ENCODE measurements at places on chromosomes 7 and 10.

GRCh38 chr10:95655571-95656290 is 780 bp downstream of the ALDH18A1 start:
- DNase-seq: no peak

DNA sequence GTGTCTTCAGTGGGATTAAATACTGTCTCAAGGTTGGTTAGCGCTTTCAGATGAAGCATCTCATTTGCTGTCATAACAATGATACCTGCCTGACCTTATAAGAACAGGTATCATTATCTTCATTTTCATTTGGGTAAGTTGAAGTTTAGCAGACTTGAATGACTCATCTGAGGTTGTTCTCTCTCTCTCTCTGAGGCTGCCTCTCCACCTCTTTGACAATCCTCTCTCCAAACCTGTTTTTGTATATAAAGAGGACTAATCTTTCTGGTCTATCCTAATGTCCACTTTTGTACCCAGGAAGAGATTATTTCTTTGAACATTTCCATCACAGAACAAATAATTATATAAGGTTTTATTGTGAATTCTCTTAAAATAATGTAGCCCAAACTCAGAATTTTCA is 291.4 kb downstream of the KLF6 start:
- no peak for DNase-seq

DNA sequence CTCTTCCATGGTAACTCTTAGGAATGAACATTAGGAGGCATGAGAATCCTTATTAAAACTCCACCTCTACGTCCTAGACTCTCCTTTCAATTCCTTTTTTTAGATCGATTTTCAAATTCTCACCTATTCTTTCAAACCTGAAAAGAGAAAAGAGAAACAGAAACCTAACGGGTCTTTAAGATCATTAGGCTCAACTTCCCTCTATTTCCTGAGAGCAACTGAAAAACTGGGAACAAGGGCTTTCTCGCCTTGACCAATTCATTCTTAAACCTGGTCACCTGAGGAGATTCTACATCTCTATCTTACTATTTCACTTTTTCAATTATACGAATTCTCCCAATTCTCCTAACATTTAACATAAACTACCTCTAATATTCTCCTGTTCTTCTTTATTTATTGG is 2.8 kb downstream of the TFEC start:
- no peak for DNase-seq

DNA sequence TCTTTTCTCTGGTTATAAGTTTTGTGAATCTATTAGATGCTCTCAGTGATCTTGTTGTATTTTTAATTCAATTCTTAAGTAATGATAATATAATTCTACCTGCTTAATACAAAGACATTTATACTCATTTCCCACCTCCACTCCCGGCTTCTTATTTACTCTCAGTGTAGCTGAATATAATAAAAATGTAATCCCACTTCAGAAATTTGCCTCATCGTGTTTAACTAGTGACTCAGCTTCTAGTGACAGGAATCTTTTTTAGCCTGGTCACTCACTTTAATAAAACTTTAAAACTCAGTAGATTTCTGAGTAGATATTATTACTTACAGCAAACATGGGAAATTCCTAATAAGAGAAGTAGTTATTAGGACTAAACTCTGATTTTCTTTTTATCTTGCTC is 1506.2 kb upstream of the LRRTM3 start:
- no peak for DNase-seq

DNA sequence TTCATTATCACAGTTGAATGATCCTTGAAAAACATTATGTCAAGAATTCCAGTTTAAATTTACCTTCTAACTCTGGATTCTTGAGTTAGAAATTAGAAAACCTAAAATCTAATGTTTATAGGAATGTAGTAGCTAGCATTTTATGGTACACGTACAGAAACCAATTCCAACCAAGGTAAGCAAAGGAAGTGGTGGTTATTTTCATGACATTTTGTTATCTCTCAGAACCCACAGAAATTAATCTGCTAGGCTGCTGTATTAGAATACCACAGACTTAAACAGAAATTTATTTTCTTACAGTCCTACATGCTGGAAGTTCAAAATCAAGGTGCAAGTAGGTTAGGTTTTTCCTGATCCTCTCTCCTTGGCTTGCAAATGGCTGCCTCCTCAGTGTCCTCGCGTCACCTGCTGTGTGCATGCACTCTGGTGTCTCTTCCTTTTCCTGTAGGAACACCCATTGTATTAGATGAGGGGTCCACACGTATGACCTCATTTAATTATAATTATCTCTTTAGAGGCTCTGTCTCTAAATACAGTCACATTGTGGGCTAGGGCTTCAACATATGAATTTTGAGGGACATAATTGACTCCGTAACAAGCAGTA is 8.5 kb upstream of the CSTF2T start:
- DNase-seq: no peak

- no peak for DNase-seq
Measured at GRCh38 chr10:11553773-11554381, 57.6 kb downstream of the USP6NL start.

- DNase-seq: no peak
Measured at GRCh38 chr7:137930581-137930980, 71.3 kb downstream of the CREB3L2 start.

- DNase-seq: no peak
Measured at GRCh38 chr7:2737771-2738540, 50.0 kb downstream of the AMZ1 start.

- DNase-seq: peak; percentile 4
Measured at GRCh38 chr7:5780801-5781496, 514 bp downstream of the RNF216 start.

DNA sequence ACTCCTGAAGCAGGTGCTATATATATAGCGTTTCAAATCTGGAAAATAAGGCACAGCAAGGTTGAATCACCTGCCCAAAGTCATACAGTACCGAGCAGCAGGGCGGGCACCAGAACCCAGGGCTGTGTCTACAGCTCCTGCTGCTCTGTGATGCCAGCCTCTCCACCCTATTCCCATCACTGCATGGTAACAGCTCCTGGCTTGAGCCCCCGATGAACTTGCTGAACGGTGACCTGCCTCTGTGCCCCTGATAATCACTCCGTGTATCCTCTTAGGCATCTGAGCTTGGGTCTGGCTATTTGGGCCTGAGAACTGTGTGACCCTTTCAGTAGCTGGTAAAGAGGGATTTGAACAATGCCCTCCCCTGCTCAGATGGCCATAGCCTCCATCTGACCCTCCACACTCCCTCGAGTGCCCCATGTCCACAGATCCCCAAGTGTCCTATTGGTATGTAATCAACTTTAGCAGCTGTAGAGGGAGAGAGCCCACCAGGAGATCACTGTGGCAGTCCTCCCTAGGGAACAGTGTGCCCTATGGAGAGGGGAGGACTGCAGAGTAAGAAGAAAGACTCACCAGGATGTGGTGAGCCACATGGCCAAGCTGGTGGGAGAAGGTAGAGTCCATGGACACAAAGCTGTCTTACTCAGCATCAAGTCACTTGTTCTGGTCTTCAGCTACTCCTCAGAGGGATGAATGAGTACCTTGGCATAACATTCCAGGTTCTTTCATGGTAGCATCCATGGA is 1.1 kb upstream of the ARHGAP22 start:
- no peak for DNase-seq

- no peak for DNase-seq
Measured at GRCh38 chr10:51894771-51895578, 195.6 kb upstream of the CSTF2T start.

- DNase-seq: no peak
Measured at GRCh38 chr7:67955061-67955460, 958.4 kb downstream of the TYW1 start.

GRCh38 chr10:24096281-24096680 is 112.7 kb upstream of the KIAA1217 start:
- DNase-seq: no peak

GRCh38 chr7:83259064-83259463 is 96.4 kb upstream of the PCLO start:
- DNase-seq: no peak

DNA sequence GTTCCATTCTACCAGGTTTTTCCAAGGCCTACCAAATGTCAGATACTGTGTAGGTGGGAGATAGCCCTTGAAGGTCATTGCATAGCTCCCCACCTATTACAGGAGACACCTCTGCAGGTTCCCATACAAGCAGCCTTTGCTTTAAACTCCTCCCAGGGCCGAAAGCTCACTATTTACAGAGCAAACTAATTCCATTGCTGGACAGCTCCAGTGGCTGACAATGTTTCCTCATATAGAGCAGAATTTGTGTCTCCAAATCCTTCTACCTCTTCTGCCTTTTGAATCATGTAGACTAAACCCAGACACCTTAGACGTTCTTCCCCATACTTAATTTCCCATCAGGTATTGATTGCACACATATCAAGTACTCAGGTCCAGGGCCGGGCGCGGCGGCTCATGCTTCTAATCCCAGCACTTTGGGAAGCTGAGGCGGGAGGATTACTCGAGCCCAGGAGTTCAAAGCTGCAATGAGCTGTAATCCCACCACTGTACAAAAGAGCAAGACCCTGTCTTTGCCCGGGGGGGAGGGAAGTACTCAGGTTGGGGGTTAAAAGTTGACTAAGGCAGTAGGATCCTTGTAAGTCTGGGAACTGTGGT is 2.1 kb downstream of the CNNM1 start:
- DNase-seq: no peak

DNA sequence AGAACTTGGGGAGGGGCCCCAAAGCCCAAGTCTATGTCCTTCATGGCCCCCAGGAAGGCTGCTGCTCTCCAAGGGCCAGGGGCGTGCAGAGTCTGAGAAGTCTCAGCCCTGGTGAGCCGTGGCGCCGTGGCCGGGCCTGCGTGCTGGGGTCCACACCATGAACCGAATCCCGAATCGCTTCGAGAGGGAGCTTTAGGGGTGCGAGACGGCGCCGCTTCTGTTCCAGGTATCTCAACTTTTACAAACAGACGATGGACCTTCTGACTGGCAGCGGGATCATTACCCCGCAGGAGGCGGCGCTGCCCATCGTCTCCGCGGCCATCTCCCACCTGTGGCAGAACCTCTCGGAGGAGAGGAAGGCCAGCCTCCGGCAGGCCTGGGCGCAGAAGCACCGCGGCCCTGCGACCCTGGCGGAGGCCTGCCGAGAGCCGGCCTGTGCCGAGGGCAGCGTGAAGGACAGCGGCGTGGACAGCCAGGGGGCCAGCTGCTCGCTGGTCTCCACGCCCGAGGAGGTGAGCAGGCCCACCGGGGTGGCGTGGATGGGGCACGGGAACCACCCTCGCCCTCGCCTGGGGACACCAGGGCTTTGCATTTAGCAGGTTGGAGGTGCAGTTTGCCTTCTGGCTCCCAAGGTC is 12.7 kb downstream of the STRA8 start:
- no peak for DNase-seq

DNA sequence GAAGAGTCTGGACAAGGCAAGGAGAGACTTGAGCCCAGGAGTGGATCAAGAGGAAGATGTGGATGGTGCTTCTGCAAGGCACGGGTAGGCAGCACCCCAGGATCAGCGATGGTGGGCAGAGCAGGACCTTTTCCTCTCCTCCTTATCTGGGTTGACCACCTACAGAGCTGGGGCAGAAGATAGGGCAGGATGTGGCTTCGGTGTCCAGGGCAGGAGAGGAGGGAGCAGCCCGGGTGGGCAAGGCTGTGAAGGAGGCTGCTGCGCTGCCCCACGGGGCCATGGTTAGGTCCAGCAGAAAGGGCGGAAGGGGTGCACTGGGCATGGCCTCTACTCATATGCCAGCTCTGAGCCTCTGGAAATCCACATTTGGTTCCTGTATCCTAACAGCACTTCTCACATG is 20.0 kb upstream of the PARP12 start:
- no peak for DNase-seq

GRCh38 chr7:19117870-19118608 is 603 bp upstream of the TWIST1 start:
- DNase-seq: no peak

- DNase-seq: no peak
Measured at GRCh38 chr10:129594811-129595210, 127.8 kb downstream of the MGMT start.

DNA sequence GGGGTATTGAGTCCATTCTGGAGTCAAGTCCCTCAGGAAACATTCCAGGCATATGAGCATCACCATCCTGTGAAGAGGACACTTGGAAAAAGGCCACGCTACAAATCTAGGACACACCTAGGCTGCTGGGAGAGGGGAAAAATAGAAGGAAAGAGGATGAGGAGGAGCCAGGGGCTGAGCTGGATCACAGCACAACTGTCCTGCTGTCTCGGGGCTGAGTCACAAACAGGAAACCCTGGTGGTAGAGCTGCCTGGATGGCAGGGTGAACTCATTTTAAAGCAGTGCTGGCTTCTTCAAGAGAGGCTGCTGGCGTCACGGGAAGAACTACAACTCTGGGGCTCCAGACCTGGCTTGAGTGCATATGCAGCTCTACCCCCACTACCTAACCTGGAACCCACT is 151.5 kb downstream of the RNF216 start:
- peak; percentile 36 for DNase-seq

DNA sequence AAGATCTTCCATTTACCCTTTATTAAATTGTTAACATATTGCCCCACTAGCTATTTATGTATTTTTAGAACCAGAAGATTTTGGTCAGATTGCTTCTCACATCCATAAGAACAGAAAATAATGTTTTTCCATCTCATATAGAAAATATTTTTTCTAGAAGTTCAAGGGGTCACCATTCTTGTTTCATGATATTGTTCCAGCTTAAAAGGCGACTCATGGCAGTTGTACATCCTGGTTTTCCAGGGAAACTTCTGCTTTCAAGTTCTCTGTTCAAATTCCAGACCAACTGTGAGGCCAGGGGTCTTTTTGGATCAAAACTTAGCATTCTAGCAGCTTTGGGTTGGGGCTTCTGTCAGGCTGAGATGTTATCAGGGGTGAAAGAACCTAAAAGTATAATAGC is 84.4 kb downstream of the LRRC4 start:
- no peak for DNase-seq

DNA sequence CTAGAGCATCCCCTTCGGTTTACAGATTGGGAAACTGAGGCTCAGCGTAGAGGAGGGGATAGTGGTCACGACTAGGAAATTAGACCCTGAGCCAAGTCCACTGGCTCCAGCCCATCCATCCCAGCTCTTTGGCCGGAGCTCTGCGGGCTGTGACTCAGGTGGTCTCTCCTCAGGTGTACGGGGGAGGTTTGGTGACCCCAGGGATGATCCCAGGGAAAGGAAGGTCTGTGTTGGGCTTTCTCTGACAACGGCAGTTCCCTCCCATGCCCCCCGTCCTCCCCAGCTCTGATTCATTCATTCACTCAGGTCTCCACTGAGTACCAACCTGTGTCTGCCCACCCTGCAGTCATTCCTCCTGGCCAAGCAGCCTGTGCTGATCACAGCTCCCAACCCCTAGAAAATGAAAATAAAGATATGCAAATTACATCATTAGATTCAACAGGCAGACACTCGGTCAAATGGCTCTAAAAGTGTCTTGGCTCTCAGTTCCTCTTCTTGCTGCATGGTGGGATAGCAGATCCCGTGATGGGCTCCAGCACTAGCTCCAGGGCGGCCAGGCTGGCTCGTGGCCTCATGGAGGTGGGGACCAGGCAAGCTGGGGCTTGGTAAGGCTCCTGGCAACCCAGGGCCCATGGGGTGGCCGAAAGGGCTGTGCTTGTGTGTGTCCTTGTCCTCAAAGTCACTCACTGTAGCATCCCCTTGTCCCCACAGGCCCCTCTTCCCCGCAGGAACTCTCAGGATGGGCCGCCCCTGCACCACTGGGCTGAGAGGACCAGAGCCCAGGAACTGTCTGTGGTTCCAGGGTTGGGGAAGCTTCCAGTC is 37.8 kb downstream of the CLRN3 start:
- DNase-seq: no peak

Data from stimulated activated CD8-positive, alpha-beta memory T cell treated with anti-CD3 and anti-CD28 coated beads, Interleukin-2, amount 100 ng/mL, for 1 hour (primary cell).